NCI-H2081 treated with DMSO at 0.1 percent for 48 hours (cell line): ENCODE measurements at places on chromosomes 3 and 15.

DNA sequence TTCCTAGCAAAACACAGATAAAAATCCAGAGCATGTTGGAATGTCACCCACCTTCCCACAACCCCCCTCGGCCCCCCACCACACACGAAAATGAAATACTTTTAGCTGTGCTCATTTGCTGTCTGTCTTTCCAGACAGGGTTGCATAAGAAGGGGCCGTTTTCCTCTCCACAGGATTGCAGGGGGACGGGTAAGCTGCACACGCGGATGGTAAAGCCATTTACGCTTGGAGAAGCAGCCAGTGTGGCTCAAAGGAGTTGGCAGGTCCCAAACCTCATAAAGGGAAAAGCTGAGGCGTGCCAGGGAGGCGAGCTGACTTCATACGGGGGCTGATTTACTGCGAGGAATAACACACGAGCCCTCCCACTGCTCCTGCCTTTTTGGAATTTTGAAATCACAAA is 47.4 kb upstream of the ITGA11 start:
- DNase-seq = no peak

DNA sequence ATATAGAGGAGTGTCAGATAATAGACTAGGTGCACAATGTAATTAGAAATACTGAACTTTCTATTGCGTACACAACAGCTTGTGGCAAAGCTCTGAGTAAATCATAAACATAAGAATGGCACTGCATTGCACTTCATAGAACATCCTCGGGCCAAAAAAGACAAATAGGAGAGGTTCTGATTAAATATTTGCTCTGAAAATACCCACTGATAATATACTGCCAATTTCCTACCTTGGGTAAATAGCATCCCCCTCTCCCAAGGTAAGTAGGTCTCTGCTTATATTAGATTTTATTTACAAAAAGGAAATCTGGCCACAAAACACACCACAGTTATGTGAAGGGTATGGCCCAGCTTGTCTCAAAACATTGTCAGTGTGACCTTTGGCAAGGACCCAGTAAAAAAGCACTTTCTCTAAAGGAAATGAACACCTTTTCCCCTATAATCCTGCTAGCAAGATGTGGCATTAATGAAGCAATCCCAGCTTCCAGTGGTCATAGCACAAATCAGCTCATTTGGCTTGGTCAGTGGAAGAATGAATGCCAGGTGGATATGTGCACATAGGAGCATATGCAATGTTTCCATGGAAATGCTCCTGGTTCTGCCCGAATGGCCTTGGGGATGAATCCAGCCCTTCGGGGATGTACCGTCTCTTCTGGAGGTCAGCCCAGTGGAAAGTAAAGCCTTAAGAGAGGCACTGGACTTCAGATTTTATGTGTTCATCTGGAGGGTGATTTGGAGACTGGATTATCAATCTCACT is 315.9 kb downstream of the LSAMP start:
- DNase-seq = no peak

DNA sequence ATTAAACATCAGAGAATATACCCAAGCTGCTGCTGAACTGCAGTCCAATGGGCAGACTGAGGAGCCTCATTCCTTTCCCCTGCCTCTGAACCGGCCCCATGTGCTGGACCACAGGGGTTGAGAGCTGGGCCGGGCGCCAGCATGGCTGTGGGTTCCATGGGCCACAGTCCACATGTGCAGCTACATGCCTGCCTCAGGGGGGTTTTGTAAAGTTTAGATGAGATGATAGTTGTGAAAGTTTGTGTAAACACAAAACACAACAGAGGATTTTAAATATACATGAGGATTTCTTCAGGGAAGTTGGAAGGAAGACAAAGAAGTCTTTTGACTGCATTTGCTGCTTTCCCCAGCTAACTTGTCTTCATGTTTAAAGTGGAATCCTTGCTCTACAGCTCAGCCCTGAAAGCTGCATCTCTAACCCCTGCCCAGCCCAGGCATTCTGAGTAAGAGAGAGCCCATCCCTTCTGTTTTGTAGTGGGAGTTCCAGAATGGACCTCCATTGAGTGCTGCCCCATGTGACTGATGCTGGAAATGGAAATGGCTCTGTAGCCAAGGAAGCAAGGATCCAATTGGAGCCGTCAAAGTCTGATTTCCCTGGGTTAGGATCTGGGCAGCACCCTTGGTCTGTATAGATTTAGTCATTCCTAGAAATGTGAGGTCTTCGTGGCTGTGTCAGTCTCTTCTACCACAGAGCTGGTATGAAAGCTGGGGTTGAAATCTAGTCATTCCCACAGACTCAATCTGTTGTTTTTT is 17.5 kb downstream of the SLC12A8 start:
- DNase-seq = no peak

GRCh38 chr3:28326458-28326926 is 22.0 kb upstream of the ZCWPW2 start:
- no peak for DNase-seq

DNA sequence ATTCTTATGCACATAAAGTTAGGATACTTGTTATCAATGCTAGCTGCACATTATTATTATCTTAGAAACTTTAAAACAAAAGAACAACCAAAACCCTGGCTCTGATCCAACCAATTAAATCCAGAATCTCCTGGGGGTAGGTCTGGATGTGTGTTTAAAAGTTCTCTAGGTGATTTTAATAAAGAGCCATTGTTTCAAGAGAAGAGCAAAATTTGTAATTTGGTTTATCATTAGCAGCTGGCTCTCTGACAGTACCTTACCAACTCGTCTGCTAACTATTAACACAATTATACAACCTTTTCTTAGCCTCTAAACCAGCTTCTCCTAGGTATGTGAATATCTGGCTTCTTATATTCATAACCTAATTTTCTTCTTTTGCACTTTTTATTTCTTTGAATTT is 68.9 kb downstream of the IFT80 start:
- no peak for DNase-seq

- DNase-seq = no peak
These were observed 48.6 kb upstream of the AKAP13 start for GRCh38 chr15:85331655-85332285.

DNA sequence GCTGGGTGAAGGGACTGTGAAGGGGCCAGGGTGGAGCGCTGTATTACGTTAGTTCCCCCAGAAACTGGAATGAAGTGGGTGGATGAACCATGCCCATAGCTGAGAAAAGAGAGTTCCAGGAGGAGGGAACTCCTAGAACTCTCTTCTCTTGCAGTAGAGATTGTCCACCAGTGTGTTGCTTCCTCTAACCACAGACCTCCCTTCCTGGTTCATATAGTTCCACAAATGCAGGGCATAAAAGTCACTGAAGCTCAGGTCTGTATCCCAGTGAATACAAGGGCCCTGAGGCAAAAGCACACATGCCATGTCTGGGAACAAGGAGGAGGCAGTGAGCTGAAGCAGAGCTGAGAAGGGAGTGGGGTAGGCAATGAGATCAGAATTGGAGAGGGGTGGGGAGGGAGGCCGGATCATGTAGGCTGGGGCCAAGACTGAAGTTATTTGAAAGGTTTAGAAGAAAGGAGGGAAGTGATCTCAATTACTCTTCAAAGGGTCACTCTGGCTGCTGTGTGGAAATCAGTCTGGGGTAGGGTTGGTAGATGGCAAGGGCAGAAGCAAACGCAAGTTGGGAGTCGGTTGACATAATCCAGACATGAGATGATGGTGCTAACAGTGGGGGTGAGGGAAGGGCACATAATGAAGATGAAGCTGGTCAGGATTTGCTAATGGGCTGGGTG is 6.5 kb downstream of the A4GNT start:
- DNase-seq = no peak

GRCh38 chr3:25863011-25863415 is 73.1 kb downstream of the OXSM start:
- DNase-seq = no peak

DNA sequence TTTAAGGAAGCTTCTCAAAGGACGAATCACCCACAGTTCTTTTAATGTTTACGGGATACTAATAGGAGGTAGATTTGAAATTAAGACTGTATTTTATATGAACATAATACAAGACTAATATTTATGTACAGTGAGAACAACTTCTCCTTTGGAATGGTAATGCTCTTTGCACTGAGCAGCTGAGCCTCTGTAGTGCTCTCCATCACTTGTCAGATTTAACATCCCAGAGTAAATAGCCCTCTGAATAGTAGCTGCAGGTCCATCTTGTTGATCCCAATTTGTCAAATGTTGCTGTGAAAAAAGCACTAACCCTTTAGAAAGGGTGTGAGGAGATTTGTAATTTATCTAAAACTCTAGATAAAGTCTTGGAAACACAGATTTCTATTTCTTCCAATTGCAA is 351.4 kb upstream of the KCNMB2 start:
- DNase-seq = no peak

DNA sequence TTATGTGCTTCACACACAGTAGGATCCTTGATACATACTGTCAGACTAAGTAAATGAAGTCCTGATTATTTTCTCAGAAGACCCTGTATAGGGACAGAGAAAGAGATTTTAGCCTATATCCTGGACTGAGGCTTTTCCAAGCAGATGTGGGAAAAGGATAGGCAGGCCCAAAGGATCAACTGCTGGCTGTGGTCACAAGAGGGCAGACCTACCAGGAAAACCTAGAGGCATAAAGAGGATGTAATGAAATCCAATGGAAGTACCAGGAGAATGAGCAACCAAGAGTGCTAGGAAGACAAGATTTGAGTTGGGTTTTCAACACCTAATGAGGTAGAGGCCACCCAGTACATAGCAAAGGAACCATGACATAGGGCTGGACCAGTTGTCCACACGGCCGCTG is 23.1 kb downstream of the DCLK3 start:
- no peak for DNase-seq

DNA sequence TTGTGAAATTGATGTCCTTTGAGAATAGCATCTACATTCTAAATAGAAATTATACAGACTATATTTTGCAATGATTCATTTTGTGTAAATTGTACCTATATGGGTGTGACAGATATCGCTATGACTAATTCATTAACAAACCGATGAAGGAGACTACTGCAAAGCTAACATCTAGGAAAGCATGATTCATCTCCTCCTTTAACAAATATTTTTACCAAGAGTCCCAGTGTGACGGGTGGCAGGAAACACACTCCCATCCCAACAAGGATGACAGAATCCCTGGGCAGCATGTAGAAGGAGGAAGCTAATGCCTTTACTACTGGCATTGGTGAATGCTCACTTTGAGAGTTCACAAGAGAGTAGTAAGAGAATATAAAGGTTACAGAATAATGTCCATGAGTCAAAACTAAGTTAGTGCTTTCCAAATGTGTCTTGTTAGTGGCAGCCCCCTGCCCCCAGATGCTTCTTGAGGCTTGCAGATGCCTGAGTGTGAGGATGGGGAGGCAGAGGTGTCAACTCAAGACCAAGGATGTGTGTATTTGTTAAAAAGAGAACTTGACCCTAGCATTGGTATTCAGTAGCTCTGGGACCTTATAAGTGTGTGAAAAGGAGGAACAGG is 180.6 kb downstream of the FMN1 start:
- no peak for DNase-seq

DNA sequence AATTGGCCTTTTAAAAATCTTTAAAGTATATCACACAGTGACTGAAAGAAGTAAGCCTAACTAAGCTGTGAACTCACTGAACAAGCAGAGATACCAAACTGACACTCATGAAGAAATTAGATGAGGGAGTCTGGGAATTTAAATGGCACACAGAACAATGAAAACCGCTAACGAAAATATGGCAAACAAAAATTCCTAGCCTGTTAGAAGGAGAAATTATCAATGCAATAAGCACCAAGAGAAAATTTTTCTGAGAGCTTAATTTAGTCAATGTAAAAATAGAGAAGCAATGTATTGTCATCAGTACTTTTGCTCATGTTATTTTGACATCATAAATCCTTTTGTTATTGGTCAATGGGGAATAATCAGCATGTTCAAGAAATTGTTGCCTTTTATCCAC is 291.1 kb upstream of the PDZRN3 start:
- no peak for DNase-seq

GRCh38 chr15:23384371-23384770 is 29.8 kb downstream of the GOLGA8S start:
- DNase-seq = no peak

DNA sequence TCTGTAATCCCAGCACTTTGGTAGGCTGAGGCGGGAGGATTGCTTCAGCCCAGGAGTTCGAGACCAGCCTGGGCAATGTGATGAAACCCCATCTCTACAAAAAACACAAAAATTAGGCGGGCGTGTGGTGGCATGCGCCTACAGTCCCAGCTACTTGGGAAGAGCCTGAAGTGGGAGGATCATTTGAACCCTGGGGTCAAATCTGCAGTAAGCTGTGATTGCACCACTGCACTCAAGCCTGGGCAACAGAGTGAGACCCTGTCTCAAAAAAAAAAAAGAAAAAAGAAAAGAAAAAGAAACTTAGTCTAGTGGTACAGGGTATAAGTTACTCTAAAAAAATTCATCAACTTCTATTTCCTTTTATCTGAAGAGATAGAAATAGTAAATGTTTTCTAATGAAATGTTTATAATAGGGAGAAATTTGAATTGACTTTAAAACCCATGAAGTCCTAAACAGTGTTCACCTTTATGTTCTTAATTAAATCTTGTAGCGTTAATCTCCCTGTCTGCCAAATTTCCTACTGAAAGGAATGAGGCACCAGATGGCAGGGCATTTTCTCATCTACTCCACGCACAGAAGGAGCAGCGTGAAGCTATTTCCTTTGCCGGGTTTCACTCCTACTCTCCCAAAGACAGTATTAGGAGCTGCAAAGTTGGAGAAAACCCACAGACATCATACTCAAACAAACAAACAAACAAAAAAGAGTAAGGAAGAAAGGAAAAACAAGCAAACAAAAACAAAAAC is 1.9 kb downstream of the PCLAF start:
- no peak for DNase-seq

DNA sequence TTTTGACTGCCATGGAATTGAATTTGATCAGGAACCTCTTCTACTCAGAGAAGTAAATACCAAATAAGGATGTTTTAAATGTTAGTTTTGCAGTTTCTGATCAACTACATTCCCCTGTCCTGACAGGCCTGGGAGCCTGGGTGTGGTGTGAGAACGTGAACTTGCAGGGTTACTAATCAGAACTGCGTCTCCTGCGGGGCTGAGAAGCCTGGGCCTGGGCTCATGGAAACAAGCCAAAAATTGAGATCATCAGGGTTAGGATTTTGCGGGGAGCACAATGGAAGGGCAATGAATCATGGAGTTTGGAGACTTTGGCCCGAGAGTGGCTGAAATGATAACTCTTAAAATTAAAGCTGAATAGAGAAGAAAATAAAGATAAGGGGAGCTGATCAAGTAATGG is 47.8 kb upstream of the C3orf70 start:
- DNase-seq = no peak

GRCh38 chr3:65833761-65834505 is 204.8 kb downstream of the MAGI1 start:
- DNase-seq = no peak
